ENCODE measurements at places on chromosomes 2 and 18.

DNA sequence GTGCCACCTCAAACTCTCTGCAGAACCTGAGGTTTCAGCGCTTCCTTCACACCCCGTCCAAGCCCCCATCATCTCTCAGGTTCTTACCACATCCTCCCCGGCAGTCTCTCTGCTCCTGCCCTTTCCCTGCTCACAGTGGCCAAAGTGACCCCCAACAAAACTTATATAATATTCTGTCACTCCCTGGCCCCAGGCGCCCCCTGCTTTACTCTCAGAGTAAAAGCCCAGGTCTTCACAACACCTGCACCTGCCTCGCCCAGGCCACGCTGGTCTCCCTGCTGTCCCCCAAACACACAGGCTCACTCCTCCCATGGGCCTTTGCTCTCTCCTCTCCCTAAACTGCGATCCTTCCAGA, 6.4 kb downstream of the ITGB1BP1 start:
- no peaks in the 10 kb centered on the region for H3K27me3 ChIP-seq
- H3K4me1 ChIP-seq, result peaks cover 34% of the 10 kb centered on the region
- no peak overlapping the region for H3K27ac ChIP-seq
- no peak for DNase-seq
- H3K36me3 ChIP-seq, result peaks cover 39% of the 10 kb centered on the region

DNA sequence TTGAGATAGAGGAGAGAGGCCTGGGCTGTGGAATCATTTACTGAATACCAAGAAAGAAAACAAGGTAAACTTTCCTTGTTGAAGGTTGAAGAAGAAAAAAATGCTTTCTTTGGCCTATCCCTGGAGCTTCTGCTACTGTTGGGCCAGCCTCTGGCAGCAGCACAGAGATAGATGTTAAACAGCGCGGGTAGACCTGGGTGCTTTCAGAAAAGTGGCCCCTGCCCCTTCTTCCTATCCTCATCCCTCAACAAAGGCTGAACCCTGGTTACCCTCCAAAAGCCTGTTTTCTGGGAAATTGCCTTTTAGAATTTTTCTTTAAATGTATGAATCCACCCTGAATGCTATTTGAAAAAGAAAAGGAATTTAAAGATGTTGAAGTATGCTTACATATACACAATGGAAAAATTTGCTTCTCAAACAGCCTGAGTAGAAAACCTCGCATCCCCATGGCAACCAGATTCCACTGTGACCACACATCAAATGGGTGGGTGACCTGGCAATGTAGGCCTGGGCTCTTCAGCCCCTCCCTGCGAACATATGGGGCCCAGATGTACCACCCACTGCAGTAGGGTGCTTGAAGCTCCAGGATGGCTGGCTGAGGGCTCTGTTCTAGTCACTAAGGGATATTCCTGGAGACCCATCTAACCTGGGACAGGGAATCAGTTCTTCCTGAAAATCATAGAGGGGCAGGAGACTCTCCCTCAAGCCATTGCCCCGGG, 23.4 kb upstream of the CHRNA1 start:
- peak; percentile 74 for DNase-seq
- peak overlapping the region; percentile 54 for H3K4me3 ChIP-seq
- no peaks in the 10 kb centered on the region for H3K36me3 ChIP-seq
- H3K27ac ChIP-seq, result peak overlapping the region; percentile 96
- H3K27me3 ChIP-seq, result no peaks in the 10 kb centered on the region

GRCh38 chr2:160315337-160315736, 115.3 kb upstream of the ITGB6 start:
- H3K4me3 ChIP-seq, result no peak overlapping the region
- no peak overlapping the region for H3K27ac ChIP-seq
- DNase-seq, result no peak
- H3K27me3 ChIP-seq, result no peaks in the 10 kb centered on the region

GRCh38 chr2:142862847-142863246, 14.6 kb upstream of the KYNU start:
- no peaks in the 10 kb centered on the region for H3K4me1 ChIP-seq
- no peak overlapping the region for H3K27ac ChIP-seq
- H3K27me3 ChIP-seq, result peaks cover 3% of the 10 kb centered on the region
- no peak overlapping the region for H3K4me3 ChIP-seq
- H3K36me3 ChIP-seq, result no peaks in the 10 kb centered on the region

DNA sequence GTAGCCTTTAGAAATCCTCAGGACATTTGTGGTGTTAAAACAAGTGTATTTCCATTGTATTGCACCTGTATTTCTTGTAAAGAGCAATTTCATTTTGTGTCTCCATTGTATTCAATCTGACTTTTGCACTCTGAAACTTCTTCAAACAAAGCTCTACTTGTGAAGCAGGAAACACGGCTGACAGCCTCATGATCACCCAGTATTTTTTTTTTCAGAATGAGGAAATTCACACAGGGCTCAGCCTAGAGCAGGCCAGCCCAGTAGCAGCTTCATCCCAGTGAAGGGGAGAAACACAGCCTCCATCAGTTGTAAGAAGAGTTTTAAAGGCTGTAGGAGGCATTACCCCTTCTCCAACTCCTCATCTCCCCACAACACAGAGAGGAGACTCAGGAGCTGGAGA, 175.9 kb upstream of the KLHL29 start:
- no peaks in the 10 kb centered on the region for H3K36me3 ChIP-seq
- no peaks in the 10 kb centered on the region for H3K4me1 ChIP-seq
- H3K27me3 ChIP-seq, result peaks cover 8% of the 10 kb centered on the region
- no peak overlapping the region for H3K4me3 ChIP-seq
- no peak for DNase-seq

DNA sequence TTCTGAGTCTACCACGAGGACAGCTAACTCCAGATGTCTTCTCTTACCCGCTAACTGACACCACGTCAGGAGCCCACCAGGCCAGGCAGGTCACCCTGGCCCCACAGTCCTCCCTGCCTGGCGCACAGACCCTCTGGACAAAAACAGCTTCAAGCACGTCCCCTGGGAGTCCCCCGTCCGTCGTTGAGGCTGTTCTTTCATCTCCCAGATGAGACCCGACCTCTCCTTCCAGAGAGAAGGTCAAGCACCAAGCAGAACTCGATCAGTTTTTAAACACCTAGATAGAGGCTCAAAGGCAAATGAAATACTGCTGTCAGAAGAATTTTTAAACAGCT, 57.8 kb downstream of the PARD6G start:
- no peaks in the 10 kb centered on the region for H3K36me3 ChIP-seq
- peaks cover 12% of the 10 kb centered on the region for H3K27me3 ChIP-seq
- H3K4me3 ChIP-seq, result no peak overlapping the region
- no peak overlapping the region for H3K27ac ChIP-seq

GRCh38 chr2:222311978-222312738, 13.4 kb upstream of the PAX3 start:
- H3K4me3 ChIP-seq, result no peak overlapping the region
- peaks cover 2% of the 10 kb centered on the region for H3K36me3 ChIP-seq
- no peak for DNase-seq
- no peak overlapping the region for H3K27ac ChIP-seq

DNA sequence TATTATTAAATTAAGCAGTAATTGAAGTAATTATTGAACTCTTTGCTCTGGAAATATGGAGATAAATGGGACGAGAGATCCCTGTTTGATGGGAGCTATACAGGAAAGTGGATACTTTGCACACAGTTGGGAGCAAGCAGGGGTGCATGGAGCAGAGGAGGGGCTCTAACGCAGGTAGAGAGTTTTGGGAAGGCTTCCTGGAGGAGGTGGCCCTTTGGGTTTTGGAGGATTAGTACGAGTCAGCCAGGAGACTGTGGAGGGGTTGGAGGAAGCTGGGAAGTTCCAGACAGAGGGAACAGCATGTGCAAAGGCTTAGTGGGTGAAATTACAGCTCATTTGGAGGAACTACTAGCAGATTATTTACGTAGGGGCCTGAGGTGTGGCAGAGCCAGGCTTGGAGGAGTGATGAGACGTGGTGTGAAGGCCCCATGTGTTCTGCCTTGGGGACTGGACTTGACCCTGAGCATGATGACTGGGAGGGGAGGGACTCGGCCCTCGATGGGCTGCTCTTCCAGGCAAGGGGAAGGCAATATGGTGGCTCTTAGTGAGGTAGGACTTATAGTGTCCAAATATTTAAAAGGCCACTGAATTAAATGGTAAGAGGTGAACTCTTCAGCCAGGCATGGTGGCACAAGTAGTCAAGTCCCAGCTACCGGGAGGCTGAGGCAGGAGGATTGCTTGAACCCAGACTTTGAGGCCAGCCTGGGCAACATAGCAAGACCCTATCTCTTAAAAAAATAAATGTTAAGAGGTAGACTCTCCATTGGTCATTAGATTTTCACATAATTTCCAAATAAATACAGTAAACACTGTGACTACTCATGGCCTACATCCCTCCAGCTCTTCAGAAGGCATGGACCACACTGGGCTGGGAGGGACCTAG, 30.2 kb downstream of the GREB1 start:
- H3K36me3 ChIP-seq, result no peaks in the 10 kb centered on the region
- H3K27ac ChIP-seq, result no peak overlapping the region
- no peak for DNase-seq
- H3K4me3 ChIP-seq, result no peak overlapping the region
- no peaks in the 10 kb centered on the region for H3K4me1 ChIP-seq

GRCh38 chr2:128720080-128721022, 401.7 kb upstream of the HS6ST1 start:
- no peak overlapping the region for H3K27ac ChIP-seq
- no peaks in the 10 kb centered on the region for H3K4me1 ChIP-seq
- no peaks in the 10 kb centered on the region for H3K36me3 ChIP-seq
- H3K4me3 ChIP-seq, result no peak overlapping the region
- peaks cover 4% of the 10 kb centered on the region for H3K27me3 ChIP-seq
- no peak for DNase-seq

Measured in activated naive CD8-positive, alpha-beta T cell treated with anti-CD3 and anti-CD28 coated beads for 36 hours (primary cell).